Stimulated activated CD4-positive, alpha-beta T cell treated with anti-CD3 and anti-CD28 coated beads, TNF-alpha, amount 100 ng/mL, for 4 hours (primary cell): ENCODE measurements at places on chromosomes 12 and 14.

- no peak for DNase-seq
Observed at GRCh38 chr12:70826156-70826555, 94.4 kb downstream of the PTPRR start.

- no peak for DNase-seq
Observed at GRCh38 chr12:39975374-39975918, 130.4 kb downstream of the SLC2A13 start.

GRCh38 chr12:121996050-121996944 lies 25.4 kb upstream of the BCL7A start:
- no peak for DNase-seq

- DNase-seq: no peak
Observed at GRCh38 chr12:63802012-63802608, 22.4 kb downstream of the RXYLT1 start.

DNA sequence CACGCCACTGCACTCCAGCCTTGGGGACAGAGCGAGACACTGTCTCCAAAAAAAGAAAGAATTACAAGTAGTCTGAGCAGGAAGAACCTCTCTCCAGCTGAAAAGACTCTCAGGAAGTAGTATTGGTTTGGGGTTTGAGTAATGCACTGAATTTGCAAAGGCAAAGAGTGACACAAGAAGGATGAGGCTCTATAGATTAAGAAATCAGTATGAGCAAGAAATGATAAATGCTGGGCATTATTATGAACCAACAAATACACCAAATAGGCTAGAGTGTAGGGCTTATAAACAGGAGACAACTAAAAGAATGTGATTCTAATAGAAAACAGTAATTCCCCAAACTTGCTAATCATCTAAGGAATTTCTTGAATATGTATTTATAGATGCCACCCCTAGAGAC lies 2.6 kb upstream of the SLC35E3 start:
- no peak for DNase-seq

DNA sequence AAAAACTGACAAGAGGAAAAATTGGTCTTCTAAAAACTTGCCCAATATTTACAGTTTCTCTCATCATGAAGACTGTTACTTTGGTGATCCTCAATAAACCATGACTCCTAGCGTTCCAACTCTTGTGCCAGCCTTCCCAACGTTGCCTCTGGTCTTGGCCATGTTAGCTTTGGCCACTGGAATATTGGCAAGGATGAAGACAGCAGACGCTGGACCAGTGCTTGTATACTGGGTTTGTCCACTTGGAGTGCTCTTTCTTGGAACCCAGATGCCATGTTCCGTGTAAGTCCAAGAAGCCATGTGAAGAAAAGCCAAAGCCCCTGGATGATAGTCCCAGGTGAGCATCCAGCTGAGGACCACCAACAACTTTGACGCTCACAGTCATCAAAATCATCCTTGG lies 379.6 kb downstream of the NUAK1 start:
- no peak for DNase-seq

- no peak for DNase-seq
Observed at GRCh38 chr12:51636581-51636980, 45.5 kb downstream of the SCN8A start.

GRCh38 chr12:87259391-87259790 lies 769.8 kb downstream of the C12orf50 start:
- DNase-seq: no peak

GRCh38 chr12:64571411-64571810 lies 38.9 kb upstream of the RASSF3 start:
- DNase-seq: no peak
